ENCODE measurements at places on chromosomes 12 and 14.

DNA sequence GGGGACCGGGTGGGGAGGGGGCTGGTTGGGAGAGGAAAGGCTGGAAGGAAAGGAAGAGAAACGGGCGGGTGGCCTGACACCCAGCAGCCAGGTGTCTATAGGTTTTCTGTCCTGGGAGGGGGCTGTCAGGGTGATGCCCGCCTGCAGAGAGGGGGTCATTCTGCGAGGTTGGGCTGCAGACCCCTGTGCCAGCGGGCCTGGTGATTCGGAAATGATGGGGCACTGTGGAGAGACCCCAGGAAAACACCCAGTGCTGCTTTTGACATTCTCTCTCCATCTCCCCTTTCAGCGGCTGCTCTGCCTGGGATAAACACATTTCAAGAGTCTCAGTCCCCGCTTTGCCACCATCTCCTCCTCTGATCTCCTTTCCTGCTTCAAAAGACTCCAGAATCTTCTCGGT lies 168.5 kb upstream of the RTL1 start:
- H3K4me1 ChIP-seq, result peaks cover 9% of the 10 kb centered on the region
- DNase-seq, result no peak
- H3K36me3 ChIP-seq, result no peaks in the 10 kb centered on the region
- peaks cover under 1% of the 10 kb centered on the region for H3K27me3 ChIP-seq

DNA sequence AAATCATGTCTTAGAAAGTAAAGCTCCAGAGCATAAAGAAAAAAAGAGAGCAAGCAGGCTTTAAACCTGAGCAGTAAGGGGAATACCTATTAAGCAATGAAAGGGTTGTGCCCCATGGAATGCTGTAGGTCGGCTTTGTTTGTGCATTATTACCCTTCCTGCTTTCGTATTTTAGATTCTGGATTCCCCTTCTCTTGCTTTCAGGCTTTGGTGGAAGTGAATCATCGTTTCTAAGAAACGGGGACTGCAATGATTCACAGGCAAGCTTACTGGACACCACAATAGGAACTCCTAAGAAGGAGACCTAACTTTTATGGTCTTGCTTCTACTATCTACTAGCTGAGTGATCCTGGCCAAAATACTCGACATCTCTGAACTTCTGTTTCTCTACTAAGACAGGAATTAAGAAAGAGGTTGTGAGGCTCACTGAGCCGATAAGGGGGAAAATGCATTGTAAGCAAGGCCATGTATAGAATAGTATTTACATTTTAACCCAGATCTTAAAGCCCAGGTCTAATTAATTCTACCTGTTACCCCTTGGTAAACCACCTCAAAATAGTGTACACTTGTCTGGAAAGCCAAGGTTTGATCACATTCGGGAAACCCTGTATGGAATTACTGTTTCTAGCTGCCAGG lies 1.2 kb upstream of the BMAL2 start:
- peak overlapping the region; percentile 80 for H3K4me3 ChIP-seq
- H3K36me3 ChIP-seq, result 0 out of 2 replicates have a peak, but pooled peaks cover 2% of the 10 kb centered on the region
- H3K4me1 ChIP-seq, result peaks cover 53% of the 10 kb centered on the region

DNA sequence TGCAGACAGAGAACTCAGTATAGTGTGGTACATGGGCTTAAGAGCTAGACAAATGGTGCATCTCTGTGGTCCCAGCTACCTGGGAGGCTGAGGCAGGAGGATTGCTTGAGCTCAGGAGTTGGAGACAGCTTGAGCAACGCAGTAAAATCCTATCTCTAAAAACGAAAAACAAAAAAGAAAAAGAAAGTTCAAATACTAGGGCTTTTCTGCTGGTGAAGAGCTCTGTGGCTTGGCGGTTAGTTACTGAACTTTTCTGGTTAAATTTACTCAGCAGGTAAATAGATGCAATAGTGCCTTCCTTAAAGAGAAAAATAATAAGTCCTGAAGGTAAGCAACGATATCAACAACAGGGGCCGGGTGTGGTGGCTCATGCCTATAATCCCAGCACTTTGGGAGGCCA lies 31.4 kb upstream of the RAP1B start:
- DNase-seq, result no peak
- H3K27me3 ChIP-seq, result no peaks in the 10 kb centered on the region
- peaks cover 8% of the 10 kb centered on the region for H3K4me1 ChIP-seq
- no peak overlapping the region for H3K27ac ChIP-seq
- no peak overlapping the region for H3K4me3 ChIP-seq

DNA sequence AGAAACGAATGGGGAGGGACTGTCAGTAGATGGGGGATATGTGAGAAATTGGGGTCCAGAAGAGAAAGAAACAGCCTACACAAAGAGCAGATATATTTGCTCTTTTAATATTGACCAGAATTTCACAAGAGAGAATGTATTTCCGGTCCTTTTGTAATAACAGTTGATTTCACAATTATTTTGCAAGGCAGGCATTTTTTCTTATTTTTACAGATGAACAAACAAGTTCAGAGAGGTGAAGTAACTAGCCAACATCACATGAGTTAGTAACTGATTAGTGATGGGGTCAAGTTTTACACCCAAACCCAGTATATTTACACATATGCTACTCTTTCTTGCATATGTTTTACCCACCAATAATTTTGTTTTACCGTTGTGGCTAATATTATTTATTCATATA lies 188.2 kb downstream of the NAV3 start:
- H3K4me1 ChIP-seq, result no peaks in the 10 kb centered on the region
- H3K27me3 ChIP-seq, result no peaks in the 10 kb centered on the region
- H3K36me3 ChIP-seq, result no peaks in the 10 kb centered on the region
- H3K4me3 ChIP-seq, result no peak overlapping the region
- DNase-seq, result no peak

DNA sequence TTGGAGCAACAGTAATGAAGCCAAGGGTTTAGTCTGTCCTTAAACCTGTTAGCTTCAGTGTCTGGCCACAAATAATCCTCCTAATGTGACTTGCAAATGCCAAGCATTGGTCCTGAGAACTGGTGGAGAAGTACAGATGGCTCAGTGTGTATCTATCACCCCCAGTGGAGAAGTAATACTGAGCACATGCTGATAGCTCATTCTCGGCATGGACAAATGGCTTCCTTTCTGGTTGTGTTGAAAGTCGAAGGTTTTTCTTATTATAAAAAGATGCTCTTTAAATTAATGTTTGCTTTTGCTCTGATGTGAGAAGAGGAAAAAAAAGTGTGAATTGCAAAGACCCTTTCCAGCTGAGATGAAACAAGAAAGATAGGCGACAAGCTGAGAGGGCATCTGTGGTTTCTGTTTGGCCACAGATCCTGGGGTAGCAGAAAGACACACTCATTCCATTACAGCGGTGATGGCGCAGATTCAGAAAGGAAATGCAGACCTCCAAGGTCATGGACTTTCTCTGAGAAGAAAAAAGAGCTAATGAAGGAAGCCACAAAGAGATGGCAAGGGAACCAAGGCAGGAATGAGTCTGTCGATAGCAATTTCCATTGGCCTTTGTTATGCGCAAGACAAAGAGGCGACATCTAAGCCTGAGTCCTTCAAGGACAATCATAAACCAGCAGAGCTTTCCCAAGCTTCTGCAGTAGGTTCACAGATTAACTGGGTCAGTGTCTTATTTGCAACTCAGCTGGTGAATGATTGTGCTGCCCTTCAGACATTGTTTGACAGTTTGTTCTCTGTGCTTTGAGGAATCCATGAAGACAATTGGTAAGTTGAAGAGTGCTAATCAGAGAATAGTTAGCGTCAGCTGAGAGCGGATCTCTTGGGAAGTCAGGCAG lies 155.5 kb upstream of the RGS6 start:
- no peaks in the 10 kb centered on the region for H3K4me1 ChIP-seq
- H3K27me3 ChIP-seq, result peaks cover 9% of the 10 kb centered on the region
- DNase-seq, result no peak
- no peak overlapping the region for H3K4me3 ChIP-seq

DNA sequence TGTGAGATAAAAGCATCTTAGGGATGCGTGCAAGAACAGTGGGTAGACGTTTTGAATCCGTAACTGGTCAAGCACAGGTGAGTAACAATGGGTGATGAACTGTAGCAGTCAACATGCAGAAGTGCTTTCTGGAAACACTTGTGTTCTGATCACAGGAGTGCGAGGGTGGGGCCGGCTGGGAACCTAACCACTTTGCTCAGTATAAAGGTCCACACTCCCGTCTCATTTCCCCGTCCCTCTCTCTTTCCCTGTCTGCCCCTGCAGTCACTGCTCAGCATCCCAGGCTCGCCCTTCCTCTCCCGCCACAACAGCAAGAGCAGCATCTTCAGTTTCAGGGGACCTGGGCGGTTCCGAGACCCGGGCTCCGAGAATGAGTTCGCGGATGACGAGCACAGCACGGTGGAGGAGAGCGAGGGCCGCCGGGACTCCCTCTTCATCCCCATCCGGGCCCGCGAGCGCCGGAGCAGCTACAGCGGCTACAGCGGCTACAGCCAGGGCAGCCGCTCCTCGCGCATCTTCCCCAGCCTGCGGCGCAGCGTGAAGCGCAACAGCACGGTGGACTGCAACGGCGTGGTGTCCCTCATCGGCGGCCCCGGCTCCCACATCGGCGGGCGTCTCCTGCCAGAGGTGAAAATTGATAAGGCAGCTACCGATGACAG lies 127.1 kb downstream of the FIGNL2 start:
- H3K36me3 ChIP-seq, result no peaks in the 10 kb centered on the region
- no peak overlapping the region for H3K27ac ChIP-seq
- no peak for DNase-seq
- H3K4me3 ChIP-seq, result no peak overlapping the region
- peaks cover 62% of the 10 kb centered on the region for H3K27me3 ChIP-seq

All from PC-9 (cell line).